ENCODE measurements at places on chromosomes 6 and 20. TPM values are rescaled to one million over a fixed set of nuclear protein-coding genes. Genes with fewer than 3 reads are reported as not detected.
A peak's percentile ranks its signal among the peaks of the same experiment; 100 is the strongest.

DNA sequence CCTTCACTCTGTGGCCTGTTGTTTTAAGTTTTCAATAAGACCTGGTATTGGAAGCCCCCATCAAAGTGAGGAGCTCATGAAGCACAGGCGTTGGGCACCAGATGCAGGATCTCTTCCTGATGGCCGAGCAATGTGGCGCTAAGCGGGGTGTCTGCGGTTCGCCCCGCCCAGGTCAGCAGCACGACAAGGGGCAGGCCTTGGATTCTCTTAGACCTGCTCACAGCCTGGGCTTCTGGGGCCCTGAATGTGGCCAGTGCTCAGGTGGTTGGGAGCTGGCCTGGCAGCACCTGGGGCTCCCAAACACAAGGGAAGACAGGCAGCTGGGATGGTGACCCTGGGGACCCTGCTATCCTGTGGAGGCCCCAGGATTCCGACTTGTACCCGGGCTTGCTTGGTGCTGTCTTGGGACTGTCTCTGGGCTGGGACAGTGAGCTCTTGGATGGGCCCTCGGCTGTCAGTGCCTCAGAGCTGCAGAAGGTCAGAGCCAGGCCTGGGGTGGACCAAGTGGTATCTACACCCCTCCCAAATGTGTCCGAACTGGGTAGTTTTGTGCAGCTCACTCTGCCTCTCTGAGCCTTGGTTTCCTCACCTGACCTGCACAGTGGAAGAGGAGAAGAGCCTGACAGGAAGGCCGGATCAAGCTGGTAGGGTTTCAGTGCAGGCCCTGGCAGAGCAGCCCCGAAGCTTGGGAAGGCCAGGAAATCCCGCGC lies 69.1 kb downstream of the PHACTR3 start:
- no peak for DNase-seq

DNA sequence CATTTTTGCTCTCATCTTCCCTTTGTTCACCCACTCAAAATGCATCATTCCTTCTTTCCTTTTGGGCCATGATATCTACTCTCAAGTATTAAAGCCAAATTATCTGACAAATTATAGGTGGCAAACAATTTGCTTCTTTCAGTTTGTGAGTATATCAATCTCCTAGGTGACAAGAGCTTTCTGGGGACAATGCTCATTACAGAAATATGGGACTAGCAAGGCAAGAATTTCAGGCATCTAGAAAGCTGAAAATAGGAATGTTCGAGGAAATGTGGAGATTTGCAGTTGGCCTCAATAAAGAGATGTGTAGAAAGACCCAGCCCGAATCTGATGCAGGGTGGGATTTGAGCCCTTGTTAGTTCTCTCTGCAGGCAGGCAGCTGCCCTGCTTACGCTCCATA lies 71.8 kb downstream of the ALDH8A1 start:
- DNase-seq = no peak

BHLHE23 gene
- not detected for total RNA-seq

TNXB gene
- 407 TPM for total RNA-seq

SLC2A4RG gene
- total RNA-seq = 112 TPM

DNA sequence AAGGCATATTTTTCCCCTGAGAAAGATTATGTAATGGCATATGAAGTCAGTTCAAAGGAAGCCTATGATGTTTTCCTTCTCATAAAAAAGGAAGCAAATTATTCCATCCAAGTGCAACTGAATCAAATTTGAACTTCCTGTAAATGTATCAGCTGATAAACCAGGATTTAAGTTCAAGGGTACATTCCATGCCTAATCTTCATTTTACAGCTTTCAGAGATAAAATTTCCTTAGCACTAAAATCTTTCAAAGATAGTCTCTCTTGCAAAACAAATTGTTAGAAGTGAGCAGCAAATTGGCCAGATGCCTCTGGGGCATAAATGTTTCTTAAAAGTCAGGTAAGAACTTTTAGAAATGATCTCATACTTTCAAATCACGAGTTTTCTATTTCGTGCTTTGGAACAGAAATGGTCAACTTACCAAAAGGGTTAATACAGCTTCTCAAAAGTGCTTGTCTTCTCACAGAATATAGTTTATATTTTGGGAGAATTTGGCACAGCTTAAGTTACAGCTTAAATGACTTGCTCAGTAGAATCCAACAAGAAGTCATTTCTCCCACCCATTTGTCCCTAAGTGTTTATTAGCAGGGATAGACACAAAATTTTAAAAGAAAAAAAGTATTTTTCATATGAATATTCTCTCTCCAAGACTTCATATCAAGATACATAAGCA lies 2.7 kb upstream of the TCF21 start:
- no peak for DNase-seq

CPNE5 gene
- 5.4 TPM for total RNA-seq

DNA sequence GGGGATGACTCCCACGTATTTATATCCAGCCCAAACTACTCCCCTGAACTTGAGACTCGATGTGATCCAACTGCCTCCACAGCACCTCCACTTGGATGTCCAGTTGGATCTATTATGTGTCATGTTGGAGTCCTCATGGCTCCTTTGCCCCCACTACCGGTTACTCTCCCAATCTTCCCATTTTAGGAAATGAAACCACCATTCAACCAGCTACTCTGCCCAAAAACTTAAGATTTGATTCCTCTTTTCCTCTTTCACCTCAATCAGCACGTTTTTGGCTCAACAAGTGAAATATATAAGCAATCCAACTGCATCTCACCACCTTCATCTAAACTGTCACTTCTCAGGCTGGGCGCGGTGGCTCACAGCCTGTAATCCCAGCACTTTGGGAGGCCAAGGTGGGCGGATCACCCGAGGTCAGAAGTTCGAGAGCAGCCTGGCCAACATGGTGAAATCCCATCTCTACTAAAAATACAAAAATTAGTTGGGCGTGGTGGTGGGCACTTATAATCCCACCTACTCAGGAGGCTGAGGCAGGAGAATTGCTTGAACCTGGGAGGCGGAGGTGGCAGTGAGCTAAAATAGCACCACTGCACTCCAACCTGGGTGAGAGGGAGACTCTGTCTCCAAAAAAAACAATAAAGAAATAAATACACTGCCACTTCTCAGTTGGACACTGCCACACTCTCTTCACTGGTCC lies 3.4 kb downstream of the AHCY start:
- DNase-seq = no peak

DUSP15 gene
- 1.0 TPM for total RNA-seq

PDYN gene
- not detected for total RNA-seq

FNDC11 gene
- total RNA-seq = 0.19 TPM

DNA sequence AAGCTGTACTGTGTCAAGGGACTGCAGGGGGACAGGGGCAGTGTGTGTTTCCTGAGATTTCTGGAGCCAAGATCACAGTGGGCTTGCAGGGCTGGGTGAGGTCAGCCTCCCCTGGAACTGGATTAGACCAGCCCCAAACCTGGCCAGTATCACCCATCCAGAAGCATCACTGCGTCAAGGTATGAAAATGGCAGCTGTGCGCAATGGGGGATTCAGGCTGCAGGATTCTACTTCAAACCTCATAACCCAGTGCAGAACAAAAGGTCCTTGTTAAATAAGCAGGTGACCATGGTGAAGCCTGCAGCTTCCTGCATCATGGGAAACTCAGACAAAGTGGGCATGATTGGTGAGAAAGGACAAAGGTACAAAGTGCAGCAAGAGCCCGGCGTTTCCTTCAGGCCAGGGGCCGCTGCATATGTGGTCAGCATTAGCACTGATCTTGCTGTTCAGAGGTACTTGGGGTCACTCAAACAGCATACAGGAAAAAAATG lies 33.4 kb downstream of the TRAF3IP2 start:
- DNase-seq = no peak

BPIFB2 gene
- not detected for total RNA-seq

- peak; percentile 65 for DNase-seq
Observed at GRCh38 chr20:43942667-43943285, 28.1 kb downstream of the TOX2 start.

DNA sequence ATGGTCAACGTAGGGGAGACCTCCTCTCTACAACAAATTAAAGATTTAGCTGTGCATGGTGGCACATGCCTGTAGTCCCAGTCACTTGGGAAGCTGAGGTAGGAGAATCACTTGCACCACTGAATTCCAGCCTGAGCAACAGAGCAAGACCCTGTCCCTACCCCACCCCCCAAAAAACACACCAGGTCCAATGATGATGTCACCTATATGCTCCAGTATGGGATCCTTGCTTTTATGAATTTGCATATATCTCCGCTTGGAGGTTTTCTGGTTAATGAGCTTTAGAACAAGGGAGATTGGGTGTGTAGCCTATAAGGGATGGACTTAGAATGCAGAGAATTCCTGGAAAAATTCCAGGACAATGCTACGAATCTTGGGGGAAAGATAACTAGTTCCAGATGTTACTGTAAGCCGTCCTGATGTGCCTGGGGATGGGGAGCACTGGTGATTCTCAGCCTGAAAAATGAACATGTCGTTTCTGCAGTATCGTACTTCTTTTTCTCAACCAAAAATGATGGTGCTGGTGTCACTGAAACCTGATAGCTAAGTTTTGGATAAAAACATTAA lies 61.1 kb downstream of the ZBTB2 start:
- no peak for DNase-seq

RHAG gene
- total RNA-seq = 0.28 TPM

DNA sequence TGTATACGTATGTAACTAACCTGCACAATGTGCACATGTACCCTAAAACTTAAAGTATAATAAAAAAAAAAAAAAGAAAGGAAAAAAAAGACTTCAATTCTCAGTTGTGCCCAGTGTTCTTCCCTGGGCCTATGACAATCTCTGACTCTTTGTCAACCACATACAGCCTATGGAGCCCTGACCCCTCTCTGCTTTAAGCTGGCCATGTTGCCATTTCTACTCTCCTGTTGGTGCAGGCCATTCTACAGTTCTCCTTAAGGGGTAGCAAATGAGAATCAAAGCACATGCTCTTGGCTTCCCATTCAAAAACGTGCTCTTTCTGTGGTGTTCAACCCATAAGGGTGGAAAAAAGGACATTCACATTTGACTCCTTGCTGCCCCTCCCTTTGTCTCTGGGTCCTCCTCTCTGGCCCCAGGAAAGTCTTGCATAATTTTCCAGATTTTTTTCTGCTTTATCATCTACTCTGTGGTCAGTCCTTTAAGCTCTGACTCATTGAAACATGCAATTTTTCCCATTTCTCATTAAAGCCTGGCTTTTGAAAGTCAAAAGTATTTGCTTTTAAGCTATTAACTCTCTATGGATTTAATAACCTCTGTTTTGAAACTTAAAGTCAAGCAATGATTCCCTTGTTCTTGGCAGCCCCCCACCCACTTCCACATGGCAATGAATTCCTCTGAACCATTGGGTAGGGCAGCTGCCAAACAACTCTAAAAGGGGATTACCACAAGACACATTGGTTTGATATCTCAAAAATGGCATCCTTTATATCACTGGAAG lies 208.6 kb upstream of the MCHR2 start:
- DNase-seq = no peak

- peak; percentile 62 for DNase-seq
Observed at GRCh38 chr20:59772931-59773913, 160.2 kb downstream of the SYCP2 start.
